ENCODE measurements at places on chromosomes 12 and 14. TPM values are rescaled to one million over a fixed set of nuclear protein-coding genes. Genes with fewer than 3 reads are reported as not detected.

DNA sequence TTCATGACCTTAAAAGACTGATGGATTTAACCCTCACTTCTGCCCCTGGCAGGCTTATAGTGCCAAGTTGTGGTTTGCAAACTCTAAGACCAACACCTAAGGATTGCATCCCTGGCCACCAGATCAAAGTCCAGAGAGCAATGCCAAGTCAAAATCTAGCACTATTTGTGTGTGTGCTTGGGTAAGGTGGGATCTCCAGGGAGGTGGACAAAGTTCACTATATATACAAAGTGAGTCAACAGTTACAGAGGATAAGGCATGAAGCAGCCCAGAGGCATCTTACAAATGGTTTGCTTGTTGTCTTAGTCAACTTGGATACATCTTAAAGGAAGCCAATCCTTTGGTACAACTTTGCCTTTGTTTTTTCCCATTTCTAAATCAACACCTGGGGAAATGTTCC lies 137.3 kb downstream of the MSRB3 start:
- no peaks in the 10 kb centered on the region for H3K27me3 ChIP-seq
- H3K27ac ChIP-seq, result no peak overlapping the region
- no peaks in the 10 kb centered on the region for H3K36me3 ChIP-seq

- no peaks in the 10 kb centered on the region for H3K4me1 ChIP-seq
- no peak overlapping the region for H3K4me3 ChIP-seq
- no peaks in the 10 kb centered on the region for H3K27me3 ChIP-seq
- no peak for DNase-seq
- H3K36me3 ChIP-seq, result peaks cover 16% of the 10 kb centered on the region
These were observed 113.2 kb downstream of the RBM19 start for GRCh38 chr12:113852695-113853490.

DNA sequence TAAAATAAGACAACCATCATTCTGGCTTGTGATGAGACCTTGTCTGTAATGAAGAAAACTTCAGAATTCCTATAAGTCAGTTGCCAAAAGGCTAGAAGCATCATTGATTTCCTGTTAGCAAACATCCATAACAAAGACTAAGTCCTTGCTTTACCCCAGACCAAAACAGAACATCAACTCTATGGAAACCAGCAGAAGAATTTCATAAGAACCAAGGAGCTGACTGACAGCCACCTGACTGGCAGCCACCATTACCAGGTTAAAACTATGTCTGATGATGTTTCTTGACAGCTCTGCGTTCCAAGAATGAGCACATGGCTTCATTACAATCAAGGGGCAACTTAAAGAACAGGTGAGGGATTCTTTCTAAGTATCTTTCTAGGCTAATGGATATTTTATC lies 29.3 kb downstream of the HECTD4 start:
- no peaks in the 10 kb centered on the region for H3K27me3 ChIP-seq
- H3K4me3 ChIP-seq, result no peak overlapping the region
- no peak for DNase-seq
- H3K36me3 ChIP-seq, result no peaks in the 10 kb centered on the region
- H3K4me1 ChIP-seq, result no peaks in the 10 kb centered on the region

- H3K4me3 ChIP-seq, result no peak overlapping the region
- H3K36me3 ChIP-seq, result no peaks in the 10 kb centered on the region
- H3K4me1 ChIP-seq, result peaks cover 4% of the 10 kb centered on the region
- no peaks in the 10 kb centered on the region for H3K27me3 ChIP-seq
These were observed 5.1 kb upstream of the OTUB2 start for GRCh38 chr14:94021001-94021400.

DNA sequence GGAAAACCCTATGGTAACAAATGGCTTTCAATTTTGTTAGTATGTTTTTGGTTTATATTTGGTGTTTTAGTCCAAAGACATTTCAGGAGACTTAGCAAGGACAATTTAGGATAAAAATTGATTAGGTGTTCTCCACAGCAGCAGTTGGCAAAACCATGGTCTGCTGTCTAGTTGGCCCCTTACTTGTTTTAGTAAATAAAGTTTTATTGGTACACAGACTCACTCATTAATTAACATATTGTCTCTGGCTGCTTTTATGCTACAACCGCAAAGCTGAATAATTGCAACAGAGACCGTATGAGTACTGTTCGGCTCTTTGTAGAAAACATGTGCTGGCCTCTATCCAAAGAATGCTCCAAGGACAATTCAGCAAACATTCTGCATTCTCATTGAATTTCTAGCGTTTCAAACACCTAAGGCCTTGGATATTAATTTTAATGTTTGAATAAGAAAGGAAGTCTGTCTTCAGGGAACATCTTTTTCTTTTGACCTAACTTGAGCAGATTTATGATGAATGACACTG lies 77.7 kb downstream of the CCDC92 start:
- no peak overlapping the region for H3K27ac ChIP-seq
- no peaks in the 10 kb centered on the region for H3K4me1 ChIP-seq
- DNase-seq, result no peak
- no peaks in the 10 kb centered on the region for H3K27me3 ChIP-seq
- no peak overlapping the region for H3K4me3 ChIP-seq

- H3K27me3 ChIP-seq, result no peaks in the 10 kb centered on the region
- no peaks in the 10 kb centered on the region for H3K36me3 ChIP-seq
- H3K4me1 ChIP-seq, result no peaks in the 10 kb centered on the region
- H3K4me3 ChIP-seq, result no peak overlapping the region
- no peak for DNase-seq
- no peak overlapping the region for H3K27ac ChIP-seq
These were observed 132.7 kb downstream of the SSPN start for GRCh38 chr12:26327975-26328644.

DNA sequence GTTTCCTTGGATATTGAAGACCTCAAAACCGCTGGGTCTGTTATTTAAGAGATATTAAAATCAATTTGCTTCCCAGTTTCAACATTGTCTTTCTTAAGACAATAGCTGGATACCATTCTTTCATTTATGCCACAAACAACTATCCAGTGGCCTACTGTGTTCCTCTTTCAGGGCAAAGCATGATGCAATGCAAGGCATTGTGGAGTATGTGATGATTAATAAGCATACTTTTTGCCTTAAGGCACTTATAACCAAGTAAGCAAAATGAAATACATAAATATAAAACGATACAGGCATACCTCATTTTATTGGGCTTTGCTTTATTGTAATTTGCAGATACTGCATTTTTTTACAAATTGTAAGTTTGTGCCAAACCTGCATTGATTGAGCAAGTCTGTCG lies 45.5 kb downstream of the SCN8A start:
- no peak overlapping the region for H3K27ac ChIP-seq
- no peaks in the 10 kb centered on the region for H3K27me3 ChIP-seq
- no peaks in the 10 kb centered on the region for H3K36me3 ChIP-seq
- no peak overlapping the region for H3K4me3 ChIP-seq

DNA sequence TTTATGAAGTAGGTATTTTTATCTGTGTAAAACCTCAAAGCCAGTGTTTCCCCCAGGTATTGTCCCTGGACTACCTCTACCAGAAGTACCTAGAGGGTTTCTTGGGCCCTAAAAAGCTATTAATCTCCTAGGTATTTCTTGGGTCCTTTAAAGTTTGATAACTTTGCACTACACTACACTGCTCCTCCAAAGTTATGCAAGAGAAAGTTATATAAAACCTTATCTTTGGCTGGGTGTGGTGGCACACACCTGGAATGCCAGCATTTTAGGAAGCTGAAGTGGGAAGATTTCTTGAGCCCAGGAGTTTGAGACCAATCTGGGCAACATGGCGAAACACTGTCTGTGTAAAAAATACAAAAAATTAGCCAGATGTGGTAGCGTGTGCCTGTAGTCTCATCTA lies 34.9 kb downstream of the PTPN21 start:
- H3K4me1 ChIP-seq, result no peaks in the 10 kb centered on the region
- no peak overlapping the region for H3K27ac ChIP-seq
- no peak overlapping the region for H3K4me3 ChIP-seq
- peaks cover 3% of the 10 kb centered on the region for H3K36me3 ChIP-seq
- no peak for DNase-seq

- peaks cover 8% of the 10 kb centered on the region for H3K4me1 ChIP-seq
- no peaks in the 10 kb centered on the region for H3K36me3 ChIP-seq
- no peak for DNase-seq
- no peak overlapping the region for H3K27ac ChIP-seq
- H3K27me3 ChIP-seq, result no peaks in the 10 kb centered on the region
These were observed 4.6 kb downstream of the KRT80 start for GRCh38 chr12:52187206-52187605.

DNA sequence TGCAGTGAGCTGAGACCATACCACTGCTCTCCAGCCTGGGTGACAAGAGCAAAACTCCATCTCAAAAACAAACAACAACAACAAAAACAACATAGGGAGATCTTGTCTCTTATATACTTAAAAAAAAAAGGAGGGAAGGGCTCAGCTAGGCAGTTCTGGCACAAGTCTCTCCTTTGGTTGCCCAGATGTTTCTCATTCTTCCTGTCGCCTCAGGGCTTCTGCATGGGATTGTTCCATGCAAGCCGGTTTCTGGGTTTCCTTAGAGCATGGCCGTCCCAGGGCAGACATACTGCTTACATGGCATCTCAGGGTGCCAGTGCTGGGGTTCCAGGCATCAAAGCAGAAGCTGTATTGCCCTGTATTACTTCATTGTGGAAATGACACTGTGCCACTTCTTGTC lies 5.2 kb upstream of the SLC8B1 start:
- H3K27me3 ChIP-seq, result no peaks in the 10 kb centered on the region
- H3K4me1 ChIP-seq, result peaks cover 6% of the 10 kb centered on the region
- no peak overlapping the region for H3K27ac ChIP-seq
- DNase-seq, result no peak

Gene VSIG10
- 52.4 TPM for total RNA-seq

Gene HOXC5
- not detected for total RNA-seq

Gene HSP90B1
- 676 TPM for total RNA-seq

Gene TSPAN8
- total RNA-seq, result 11.2 TPM

Gene B3GNT4
- 0.46 TPM for total RNA-seq

Gene TCL1B
- not detected for total RNA-seq

Gene RNF212B
- not detected for total RNA-seq

Gene AQP6
- total RNA-seq, result 0.35 TPM

Gene CCDC60
- not detected for total RNA-seq

Gene MMP14
- total RNA-seq, result 149 TPM

Gene TOMM20L
- not detected for total RNA-seq
